ENCODE measurements at places on chromosomes 4 and X. TPM values are rescaled to one million over a fixed set of nuclear protein-coding genes. Genes with fewer than 3 reads are reported as not detected.

- no peak for DNase-seq
These were observed 40.8 kb downstream of the FGFRL1 start for GRCh38 chr4:1052231-1052671.

- no peak for DNase-seq
These were observed 37.8 kb downstream of the SPOCK3 start for GRCh38 chr4:167196344-167197012.

- no peak for DNase-seq
These were observed 138.0 kb downstream of the NSUN7 start for GRCh38 chr4:40887764-40888131.

DNA sequence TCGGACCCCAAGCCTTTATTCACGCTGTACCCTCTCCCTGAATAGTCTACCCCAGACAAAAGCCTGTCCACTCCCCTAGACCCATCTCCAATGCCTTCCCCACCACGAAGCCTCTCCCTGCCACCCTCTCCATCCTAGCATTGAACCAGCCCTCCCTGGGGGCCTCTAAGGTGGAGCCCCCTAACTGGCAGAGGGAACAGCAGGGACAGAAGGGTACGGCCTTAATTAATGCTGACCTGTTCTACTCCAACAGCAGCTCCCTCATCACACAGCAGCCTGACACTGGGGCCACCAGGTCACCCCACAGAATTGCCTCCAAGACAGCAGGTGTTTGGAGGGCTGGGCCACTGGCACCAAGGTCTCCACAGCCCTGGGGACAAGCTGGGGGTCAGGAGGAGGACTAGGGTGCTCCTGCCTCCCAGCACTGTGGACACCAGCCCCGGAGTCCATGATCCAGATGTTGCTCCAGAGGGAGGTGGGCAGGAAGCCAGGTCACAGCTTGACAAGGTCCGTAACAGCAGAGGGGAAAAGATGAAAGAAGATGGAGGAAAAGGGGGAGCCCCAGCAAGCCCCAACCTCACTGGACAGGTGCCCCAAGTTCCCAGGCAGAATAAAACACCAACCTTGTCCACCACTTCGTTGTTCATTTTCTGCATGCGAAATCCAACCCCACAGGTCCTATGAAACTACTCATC lies 3.7 kb downstream of the CRMP1 start:
- DNase-seq: no peak

- no peak for DNase-seq
These were observed 65.5 kb upstream of the HOPX start for GRCh38 chr4:56746639-56747038.

GRCh38 chr4:41795796-41796385 lies 47.4 kb upstream of the PHOX2B start:
- DNase-seq: no peak

DNA sequence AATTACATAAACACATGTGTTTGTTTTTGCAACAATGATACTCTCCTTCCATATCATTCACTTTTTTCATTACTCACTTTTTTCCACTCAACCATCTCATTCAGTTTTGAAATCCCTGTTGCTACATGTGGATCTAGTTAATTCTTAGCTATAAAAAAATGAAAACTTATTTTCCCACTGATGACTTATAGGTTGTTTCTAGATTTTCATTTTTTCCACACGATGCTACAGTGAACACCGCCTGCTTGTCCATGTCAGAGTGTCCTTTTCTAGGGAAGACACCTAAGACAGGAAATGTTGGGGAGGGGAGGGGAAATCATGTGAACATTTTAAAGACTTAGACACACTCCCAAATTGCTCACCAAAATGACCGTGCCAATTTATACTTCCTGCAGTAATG lies 70.2 kb downstream of the SUPT20HL2 start:
- DNase-seq: no peak

- DNase-seq: no peak
These were observed 2.7 kb downstream of the L1CAM start for GRCh38 chrX:153883163-153883843.

The UGDH gene
- 9.8 TPM for total RNA-seq

Data from psoas muscle (tissue), 8 donors.